Activated T-cell treated with anti-CD3 and anti-CD28 coated beads for 24 hours (primary cell): ENCODE measurements at places on chromosomes 1 and 21.

DNA sequence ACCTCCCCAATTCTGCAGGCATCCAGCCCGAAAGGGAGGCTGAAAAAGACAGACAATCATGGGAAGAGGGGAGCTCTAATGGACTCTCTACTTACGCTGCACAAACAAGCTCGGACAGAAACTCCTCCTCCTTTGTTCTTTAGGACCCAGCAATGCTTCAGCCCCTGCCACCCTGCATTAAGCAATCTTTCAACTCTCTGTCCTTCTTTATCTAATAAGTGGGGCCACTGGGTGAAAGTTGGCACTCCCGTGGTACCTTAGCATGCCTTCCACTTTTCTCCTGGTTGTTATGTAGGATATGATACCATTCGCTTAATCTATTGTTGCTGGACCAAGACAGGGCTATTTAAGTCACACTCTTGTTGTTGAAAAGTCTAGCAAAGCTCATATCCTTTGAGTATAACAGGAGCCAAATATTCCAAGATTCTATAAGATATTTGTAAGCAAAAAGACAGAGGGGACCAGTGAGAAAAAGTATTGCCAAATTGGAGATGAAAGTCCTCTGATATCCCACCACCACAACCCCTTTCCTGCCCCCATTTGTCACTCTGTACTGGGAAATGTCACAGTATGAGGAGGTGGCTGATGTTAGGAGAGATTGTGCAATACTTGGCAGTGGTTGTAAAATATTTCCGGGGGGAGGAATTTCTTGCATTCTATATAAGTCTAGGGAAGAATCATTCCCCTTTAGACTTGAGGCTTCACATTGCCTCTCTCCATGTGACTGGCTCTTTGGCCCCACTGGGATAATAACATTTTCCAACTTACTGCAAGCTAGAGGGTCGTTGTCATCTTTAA is 137.3 kb upstream of the GJB5 start:
- no peak for DNase-seq

- no peak for DNase-seq
Observed at GRCh38 chr21:16377857-16378256, 648.1 kb downstream of the USP25 start.

GRCh38 chr1:205455581-205456382 is at the start of gene BLACAT1:
BLACAT1 (minus strand) TSS chr1:205456045.
- DNase-seq = no peak

DNA sequence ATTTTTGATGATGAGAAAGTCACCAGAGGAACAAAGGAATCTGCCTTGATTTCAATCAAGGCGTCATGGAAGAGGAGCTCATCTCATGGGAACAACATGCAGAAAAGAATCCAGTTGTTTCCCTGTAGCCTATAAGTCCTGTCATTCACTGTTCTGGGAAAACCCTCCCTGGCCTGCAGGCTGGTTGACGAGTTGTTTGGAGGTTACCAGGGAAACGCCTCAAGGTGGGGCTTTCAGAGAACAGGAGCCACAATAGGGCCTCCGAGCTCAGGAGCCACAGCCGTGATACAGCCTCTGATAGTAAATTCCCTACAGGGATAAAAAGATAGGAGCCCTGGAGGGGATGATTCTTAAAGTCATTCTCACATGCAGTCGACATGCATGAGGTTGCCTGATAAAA is 135.2 kb downstream of the PSMG1 start:
- no peak for DNase-seq

DNA sequence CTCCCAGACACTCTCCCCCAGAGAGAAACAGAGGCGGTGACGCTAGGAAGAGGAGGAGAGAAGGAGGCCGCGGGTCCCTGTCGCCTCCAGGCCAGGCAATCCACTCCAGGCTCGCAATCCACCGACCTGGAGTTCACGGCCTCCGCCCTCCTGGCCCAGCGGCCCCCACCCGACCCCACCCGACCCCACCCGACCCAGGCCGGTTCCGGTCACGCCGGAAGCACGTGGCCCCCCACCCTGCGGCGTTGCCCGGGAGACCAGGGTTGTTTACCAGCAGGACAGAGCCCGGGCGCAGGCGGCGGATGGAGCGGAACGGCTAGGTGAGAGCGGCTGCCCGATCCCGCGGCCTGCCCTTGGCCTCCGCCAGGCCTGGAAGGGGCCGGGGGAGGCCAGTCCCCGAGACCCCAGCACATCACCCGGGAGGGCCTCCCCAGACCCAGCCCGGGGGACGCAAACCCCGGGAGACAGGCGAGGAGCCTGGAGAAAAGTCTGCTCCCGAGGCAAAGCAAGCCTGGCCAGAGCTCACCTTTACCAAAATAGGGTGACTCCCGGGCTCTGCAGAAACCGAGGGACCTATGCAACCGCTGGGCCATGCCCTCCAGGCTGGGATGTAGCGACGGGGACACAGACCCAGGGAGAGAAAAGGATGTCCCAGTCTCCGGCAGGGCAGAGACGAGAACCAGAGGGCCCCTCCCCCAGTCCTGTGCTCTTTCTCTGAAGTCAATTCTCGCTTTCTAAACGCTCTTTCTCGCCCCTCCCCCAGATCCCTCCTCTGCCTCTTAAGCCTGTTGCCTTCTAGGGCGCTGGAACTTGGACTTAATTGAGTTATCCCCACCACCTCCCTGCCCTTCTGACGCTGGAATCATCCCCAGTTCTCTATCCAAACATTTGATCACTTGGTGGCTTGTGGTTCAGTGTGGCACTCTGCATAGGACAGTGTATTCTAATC is at the start of the genes PLA2G2C and UBXN10:
PLA2G2C (minus strand) TSS at position 685 of the 949 bp plus-strand sequence. CDS start 9,155 bp downstream, outside the sequence.
UBXN10 (plus strand) TSS at position 263 of the 949 bp plus-strand sequence. CDS start 4,466 bp downstream, outside the sequence.
- DNase-seq = peak; percentile 59

- no peak for DNase-seq
Observed at GRCh38 chr1:85550784-85551516, 29.6 kb upstream of the CCN1 start.

GRCh38 chr1:53316766-53317581 is 10.9 kb downstream of the LRP8 start:
- no peak for DNase-seq

- DNase-seq = no peak
Observed at GRCh38 chr1:86858524-86859261, 55.2 kb downstream of the SELENOF start.

DNA sequence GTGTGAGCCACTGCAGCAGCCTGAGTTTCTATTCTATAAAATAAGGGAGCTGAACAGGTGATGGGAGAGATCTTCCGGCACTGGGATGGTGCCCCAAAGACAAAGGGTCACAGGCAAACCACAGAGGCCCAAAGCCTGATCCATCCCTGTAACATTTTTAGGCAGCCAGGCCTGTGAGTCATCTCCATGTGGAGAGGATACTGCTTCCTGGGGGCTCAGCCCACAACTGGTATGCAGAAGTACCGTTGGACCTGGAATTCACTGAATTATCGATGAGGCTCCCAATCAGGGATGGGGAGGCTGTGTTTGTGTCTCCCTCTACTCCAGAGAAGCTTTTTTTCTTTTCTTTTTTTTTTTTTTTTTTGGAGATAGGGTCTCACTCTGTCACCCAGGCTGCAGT is 48.8 kb upstream of the WASF2 start:
- DNase-seq = no peak

- DNase-seq = no peak
Observed at GRCh38 chr1:41562328-41562727, 77.8 kb upstream of the EDN2 start.

GRCh38 chr21:17461582-17461981 is 51.3 kb upstream of the CXADR start:
- DNase-seq = no peak

GRCh38 chr1:89945852-89946476 is 48.9 kb upstream of the ZNF326 start:
- no peak for DNase-seq

DNA sequence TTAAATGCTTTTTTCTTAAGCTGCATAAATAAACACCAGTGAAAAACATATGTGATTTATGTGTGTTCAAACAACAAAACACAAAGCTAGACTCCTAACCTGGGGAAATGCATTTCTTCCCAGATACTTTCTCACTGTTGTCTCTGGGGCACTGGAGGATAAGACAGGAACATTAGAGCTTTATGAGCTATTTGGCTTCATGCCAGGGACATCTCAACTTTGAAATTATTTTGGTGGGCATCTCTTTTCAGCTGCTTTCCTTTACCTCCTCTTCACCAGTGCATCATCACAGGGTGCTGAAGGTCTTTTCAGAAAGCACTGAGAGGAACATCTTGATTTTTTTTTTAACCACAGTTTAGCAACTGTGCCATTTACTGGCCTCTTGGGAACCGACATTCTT is 212.9 kb downstream of the DNM3 start:
- DNase-seq = no peak

GRCh38 chr21:17238468-17238867 is 274.4 kb upstream of the CXADR start:
- no peak for DNase-seq

DNA sequence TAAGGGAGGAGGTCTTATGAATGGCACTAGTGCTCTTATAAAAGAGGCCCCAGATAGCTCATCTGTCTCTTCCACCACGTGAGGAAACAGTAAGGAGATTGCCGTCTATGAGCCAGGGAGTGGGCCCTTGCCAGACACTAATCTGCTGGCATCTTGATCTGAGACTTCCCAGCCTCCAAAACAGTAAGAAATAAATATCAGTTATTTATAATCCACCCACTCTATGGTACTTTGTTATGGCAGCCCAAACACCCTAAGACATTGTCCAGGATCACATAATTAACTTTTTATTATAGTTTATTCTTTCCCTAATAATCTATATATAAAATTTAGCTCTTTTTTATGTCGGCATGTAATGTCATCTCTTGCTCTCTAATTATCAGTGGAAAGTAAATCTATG is 144.0 kb upstream of the IRF2BP2 start:
- DNase-seq = no peak

DNA sequence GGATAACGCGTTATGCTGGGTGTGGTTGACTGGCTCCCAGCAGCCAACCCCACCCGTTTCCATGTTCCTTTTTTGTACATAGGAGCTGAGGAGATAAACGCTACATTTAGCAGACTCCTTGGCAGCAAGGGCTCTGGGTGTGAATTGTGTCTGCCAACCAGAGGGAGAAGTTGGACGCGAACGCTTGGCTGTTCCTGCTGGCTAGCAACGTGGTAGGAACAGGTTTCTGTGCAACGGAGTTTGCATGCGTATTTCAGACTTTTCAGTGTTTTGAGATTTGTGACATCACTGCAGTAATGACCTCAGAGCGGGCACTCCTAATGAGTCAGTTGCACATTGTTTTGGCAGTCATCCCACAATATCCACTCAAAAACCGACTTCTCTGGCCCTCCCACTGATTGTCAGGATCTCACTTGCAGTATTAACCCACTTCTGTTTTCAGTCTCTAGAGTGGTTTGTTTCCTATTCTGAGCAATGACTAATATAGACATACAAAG is 98.7 kb upstream of the RGS1 start:
- DNase-seq = no peak

- no peak for DNase-seq
Observed at GRCh38 chr1:154994591-154994990, 1.2 kb downstream of the LENEP start.

DNA sequence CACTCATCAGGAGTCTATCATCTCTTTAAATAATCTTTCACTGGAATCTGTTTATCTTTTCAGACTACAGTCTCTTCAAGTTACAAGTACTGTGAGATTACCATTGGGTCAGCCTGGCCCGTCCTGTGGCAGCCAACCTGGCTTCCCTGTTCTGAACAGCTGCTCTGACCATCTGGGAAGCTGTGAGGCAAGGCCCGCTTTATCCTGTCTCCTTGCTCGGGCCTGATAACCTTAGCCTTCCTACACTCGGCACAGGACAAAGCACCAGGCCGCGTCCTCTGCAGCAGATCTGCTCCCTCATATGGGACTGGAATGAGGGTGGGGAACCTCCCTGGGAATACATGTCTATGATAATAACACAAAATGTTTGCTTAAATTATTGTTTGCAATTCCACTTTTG is 113.3 kb downstream of the PTPN14 start:
- no peak for DNase-seq

- DNase-seq = no peak
Observed at GRCh38 chr21:42453986-42454570, 41.9 kb downstream of the RSPH1 start.

DNA sequence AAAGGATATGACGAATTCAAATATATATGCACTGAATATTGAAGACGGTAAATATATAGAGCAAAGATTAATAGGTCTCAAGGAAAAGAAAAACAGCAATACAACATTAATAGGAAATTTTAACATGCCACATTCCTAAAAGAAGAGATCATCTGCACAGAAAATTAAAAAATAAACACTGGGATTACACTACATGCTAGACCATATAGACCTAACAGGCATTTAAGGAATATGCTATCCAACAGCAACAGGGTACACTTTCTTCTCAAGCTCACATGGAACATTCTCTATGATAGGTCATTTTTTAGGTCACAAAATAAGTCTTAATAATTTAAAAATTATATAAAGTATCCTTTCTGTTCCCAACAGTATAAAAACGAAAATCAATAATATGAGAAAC is 1038.3 kb downstream of the KCNT2 start:
- no peak for DNase-seq

DNA sequence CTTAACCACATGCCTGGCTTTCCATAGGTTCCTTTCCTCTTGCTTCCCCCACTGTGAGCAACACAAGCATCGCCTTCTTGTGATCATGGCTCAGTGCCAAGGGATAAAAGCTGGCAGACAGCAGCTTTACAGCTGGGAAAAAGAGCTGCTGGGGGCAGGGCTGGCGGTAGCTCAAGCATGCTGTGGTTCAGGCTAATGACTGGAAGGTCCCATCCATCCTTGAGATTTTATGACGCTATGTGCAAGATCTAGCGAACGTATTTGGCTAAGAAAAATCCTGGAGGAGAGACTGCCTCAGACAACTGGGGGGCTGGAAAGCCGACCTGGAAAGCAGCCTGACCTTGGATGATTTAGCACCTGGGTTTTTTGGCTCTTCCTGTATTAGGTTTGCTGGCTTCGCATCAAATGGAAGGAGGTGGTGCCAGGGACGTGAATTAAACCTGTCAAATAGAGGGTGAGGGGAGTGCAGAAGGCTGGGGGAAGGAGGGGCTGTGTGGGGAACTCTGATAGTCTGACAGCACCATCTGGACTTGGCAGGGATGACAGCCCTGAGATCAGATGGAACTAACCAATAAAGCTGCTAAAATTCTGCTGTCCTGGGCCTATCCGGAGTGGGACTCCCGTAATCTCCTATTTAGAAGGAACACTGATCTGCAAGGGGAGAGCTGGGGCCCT is 34.8 kb downstream of the ZMYND12 start:
- no peak for DNase-seq

- DNase-seq = no peak
Observed at GRCh38 chr1:235923466-235924021, 56.8 kb upstream of the LYST start.

- no peak for DNase-seq
Observed at GRCh38 chr1:18540136-18540765, 59.5 kb downstream of the KLHDC7A start.

- DNase-seq = no peak
Observed at GRCh38 chr1:169456029-169456428, 28.8 kb upstream of the CCDC181 start.

DNA sequence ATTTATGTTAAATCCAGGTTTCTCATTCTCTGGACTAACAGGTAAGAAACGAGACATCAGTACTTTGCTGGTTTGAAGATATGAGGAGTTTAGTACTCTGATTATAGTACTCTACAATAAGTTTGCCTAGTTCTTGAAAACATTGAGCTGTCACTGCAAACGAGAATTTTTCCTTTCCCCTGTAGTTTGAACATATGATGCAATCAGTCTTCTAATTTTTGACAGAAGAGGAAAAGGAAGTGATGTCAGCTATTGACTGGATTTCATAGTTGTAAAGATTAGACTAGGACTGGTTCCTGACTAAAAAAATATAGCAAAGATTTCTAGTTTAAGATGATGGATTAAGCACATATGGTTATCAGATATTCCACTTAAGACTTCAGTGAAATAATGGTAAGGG is 461.9 kb downstream of the LRRIQ3 start:
- DNase-seq = no peak
